ENCODE measurements at places on chromosomes 7 and 10. TPM values are rescaled to one million over a fixed set of nuclear protein-coding genes. Genes with fewer than 3 reads are reported as not detected.

The OR6V1 gene
- total RNA-seq, result not detected

The ASZ1 gene
- total RNA-seq, result not detected

The CFAP70 gene
- total RNA-seq, result 0.38 TPM

The SSC4D gene
- total RNA-seq, result 0.77 TPM

The LRRC17 gene
- 147 TPM for total RNA-seq

The MNX1 gene
- not detected for total RNA-seq

Data from regular cardiac myocyte (primary cell).